CD4-positive, alpha-beta T cell treated with Interleukin-4 for 1 hour (primary cell): ENCODE measurements at places on chromosomes 11 and 22.
A peak's percentile ranks its signal among the peaks of the same experiment; 100 is the strongest.

DNA sequence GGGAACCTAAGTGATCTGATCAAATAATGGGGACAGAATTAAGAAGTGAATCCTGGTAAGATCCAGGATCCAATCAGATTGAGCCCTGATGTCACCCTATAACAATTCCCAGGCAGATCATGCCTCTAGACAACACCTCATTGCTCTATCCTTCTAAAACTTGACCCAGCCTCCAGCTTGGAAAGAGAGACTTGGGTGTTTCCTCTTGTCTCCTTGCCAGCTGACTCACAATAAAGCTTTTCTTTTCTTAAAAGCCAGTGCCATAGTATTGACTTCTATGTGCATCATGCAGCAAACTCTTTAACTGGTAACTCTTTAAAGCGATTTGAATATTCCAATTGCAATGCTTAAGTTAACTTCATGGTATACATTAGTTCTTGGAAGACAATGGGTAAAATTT lies 109.6 kb upstream of the CHORDC1 start:
- no peak for DNase-seq

DNA sequence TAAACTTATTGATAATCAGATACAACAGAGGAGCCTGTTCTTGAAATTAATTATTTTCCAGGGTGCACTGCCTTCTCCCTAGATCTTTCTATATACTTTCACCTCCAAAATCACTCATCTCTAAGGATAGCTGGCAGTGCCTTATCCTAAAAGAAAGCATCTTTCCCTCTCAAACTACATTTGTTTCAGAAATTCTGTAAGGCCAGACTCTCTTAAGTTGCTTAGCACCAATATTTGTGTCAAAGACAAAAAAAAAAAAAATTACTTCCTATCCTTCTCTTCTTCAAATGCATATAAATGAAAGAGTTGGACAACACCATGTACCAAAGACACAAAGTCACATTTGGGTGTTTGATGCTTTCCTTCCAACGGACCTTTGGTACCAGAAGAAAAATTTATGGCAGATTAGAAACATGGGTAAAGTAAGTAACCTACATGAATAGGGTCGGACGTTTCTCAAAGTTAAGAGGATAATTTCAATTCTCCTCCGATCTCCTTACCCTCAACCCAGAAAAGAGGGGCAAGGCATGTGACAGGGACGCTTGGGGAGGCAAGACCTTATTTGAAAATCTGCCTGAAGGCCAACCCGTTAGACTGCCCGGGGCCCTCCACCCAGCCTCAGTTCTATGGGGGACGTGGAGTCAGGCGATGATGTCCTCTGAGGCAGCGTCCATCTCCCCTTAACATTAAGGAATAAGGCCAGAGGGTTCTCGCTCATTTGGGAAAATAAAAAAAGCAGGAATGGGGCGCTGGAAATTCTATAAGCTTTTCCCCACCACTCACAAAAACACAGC lies 66.3 kb downstream of the ETS1 start:
- DNase-seq: peak; percentile 36

DNA sequence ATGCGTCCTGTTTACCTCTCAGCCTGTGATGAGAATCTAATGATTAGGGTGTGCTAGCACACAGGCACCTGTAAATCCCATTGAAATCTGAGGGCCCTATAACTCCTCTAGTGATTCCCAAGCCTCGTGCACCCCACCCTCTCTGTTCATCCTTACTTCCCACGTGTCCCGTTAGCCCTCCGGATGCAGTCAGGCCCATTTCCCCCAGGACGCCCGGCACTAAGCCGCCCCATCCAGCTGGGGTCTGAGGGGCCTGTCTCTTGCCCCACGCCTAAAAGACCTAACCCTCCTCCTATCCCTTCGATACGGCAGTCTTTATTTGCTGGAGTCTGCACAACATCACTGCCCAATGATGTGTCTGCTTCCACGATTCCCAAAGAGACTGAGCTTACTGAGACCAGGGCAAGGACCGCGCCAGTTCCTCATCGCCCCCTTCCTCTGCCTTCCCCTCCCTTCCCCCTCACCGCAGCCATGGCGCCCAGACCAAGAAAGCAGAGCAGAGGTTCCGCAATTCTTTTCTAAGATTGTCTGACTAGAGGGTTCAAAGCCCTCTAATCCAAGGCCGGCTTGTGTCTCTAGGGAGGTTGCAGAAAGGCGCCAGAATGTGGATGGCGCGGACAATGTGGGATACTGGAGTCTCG lies 1.1 kb upstream of the FADS2 start:
- peak; percentile 5 for DNase-seq

- no peak for DNase-seq
Observed at GRCh38 chr11:130908770-130909625, 7.3 kb downstream of the SNX19 start.

DNA sequence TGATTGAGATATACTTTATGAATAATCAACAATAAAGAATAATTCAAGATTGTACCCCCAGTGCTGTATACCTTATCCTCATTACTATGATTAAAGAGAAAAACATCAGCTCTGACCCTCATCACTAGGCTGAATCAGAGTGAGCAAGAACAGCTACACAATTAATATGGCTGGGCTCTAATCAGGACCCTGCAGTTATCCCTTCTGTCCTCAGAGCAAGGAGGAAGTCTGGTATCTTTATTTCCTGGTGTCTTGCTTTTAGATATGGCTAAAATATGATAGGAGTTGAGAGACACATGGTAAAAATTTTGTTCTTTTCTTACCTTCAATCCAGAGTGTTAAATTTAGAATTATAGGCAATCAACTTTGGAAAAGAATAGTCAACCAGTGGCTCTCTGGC lies 28.6 kb upstream of the GAB2 start:
- no peak for DNase-seq

- DNase-seq: no peak
Observed at GRCh38 chr11:117126223-117126965, 17.7 kb upstream of the PAFAH1B2 start.

DNA sequence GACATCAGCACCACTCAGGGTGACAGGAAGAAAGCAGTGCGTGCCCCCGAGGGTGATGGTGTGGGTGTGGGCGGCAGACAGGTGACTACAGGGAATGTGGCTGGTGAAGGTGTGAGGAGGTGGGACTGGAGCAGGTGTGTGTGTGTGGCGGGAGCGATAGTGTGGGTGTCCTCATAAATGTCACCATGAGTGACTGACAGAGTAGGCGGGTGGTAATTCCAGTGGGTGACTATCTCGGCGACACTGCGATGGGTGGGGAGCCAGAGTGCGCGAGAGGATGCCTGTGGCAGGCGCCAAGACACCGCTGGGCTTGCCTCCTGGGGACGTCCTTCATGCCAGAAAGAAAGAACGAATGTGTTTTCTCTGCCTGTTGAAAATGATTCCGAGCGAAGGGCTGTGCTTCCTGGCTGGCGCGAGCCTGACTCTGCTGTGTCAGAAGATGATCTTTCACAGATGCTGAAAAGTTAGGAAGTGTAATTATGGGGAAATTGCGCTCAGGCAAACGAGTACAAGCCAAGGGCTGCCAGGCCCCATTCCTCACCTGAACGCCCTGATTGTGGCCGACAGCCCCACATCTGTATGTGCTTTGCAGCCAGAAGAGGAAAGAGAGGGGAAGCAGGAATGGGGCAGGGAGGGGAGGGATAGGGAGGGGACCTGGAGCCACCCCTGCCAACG lies 98.8 kb upstream of the CD82 start:
- no peak for DNase-seq

- no peak for DNase-seq
Observed at GRCh38 chr22:41308544-41308947, 7.2 kb downstream of the ZC3H7B start.

DNA sequence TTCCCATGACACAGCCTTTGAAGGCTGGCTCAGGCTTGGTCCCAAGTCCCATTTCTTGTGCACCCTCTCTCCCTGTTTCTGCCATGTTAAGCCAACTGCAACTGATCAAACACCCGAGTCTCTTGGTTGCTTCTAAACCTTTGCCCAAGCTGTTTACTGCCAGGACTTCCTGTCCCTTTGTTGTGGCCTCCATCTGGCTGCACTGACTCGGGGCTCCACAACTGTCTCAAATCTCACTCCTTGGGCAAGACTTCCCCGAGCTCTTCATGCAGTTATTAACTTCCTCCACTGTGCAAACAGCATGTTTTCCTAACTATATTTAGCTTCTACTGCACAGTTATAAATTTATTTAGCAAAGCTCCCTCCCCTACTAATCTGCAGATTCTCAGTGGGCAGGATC lies 4.3 kb downstream of the VPREB1 start:
- peak; percentile 7 for DNase-seq
